ENCODE measurements at places on chromosomes 7 and 10.

DNA sequence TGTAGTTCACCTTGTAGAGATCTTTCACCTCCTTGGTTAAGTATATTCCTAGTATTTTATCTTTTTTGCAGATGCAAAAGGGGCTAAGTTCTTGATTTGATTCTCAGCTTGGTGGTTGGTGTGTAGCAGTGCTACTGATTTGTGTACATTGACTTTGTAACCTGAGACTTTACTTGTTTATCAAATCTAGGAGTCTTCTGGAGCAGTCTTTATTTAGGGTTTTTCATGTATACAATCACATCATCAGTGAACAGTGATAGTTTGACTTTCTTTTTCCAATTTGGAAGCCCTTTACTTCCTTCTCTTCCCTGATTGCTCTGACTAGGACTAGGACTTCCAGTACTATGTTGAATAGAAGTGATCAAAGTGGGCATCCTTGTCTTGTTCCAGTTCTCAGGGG is 33.8 kb downstream of the GPR22 start:
- no peak for DNase-seq

- no peak for DNase-seq
These were observed 204.7 kb downstream of the DNAJB6 start for GRCh38 chr7:157541295-157542067.

- DNase-seq: no peak
These were observed 311.7 kb upstream of the BMPER start for GRCh38 chr7:33593611-33594010.

GRCh38 chr7:116572036-116572435 is 47.2 kb downstream of the CAV1 start:
- DNase-seq: no peak

- DNase-seq: peak; percentile 33
These were observed 35.2 kb upstream of the STOX1 start for GRCh38 chr10:68792115-68792514.

- peak; percentile 96 for DNase-seq
These were observed 369.6 kb downstream of the FRMD4A start for GRCh38 chr10:13961097-13961496.

DNA sequence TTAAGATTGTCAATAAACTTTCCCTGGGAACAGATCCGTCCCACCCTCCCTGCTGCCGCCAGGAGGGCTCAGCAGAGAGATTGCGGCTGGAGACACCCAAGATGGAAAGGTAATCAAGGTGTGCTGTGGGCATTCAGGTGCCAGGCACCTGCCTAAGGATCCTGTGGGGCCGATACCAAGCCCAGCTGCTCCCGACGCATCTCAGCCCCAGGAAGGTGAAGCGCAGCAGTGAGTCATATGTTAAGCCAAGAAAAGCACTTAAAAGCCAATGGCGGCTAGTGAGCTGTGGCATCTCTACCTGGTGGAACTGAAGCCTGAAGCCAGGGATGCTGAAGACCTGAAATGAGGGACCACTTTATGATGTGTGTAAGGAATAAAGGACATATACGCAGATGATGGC is 6.1 kb downstream of the WDR86 start:
- DNase-seq: peak; percentile 14

GRCh38 chr7:142331941-142332340 is 74.1 kb upstream of the PRSS58 start:
- no peak for DNase-seq

DNA sequence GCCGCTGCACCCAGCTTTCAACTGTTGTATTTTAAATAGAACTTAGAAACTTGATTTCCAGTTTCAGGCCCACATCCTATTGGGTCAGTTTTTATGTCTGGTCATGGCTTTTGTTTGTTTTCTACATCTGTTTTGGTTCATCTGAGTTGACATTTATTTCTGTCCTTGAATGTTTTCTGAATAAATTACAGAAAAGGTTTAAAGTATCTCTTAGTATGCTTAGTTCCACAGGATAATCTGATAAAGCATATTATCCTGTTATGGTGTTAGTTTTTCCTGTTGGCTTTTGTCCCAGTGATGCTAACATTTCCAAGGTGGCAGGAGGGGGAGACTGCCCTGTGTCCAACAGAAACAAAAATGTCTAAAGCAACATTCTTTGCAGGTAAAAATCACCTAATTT is 733.2 kb downstream of the INHBA start:
- no peak for DNase-seq

DNA sequence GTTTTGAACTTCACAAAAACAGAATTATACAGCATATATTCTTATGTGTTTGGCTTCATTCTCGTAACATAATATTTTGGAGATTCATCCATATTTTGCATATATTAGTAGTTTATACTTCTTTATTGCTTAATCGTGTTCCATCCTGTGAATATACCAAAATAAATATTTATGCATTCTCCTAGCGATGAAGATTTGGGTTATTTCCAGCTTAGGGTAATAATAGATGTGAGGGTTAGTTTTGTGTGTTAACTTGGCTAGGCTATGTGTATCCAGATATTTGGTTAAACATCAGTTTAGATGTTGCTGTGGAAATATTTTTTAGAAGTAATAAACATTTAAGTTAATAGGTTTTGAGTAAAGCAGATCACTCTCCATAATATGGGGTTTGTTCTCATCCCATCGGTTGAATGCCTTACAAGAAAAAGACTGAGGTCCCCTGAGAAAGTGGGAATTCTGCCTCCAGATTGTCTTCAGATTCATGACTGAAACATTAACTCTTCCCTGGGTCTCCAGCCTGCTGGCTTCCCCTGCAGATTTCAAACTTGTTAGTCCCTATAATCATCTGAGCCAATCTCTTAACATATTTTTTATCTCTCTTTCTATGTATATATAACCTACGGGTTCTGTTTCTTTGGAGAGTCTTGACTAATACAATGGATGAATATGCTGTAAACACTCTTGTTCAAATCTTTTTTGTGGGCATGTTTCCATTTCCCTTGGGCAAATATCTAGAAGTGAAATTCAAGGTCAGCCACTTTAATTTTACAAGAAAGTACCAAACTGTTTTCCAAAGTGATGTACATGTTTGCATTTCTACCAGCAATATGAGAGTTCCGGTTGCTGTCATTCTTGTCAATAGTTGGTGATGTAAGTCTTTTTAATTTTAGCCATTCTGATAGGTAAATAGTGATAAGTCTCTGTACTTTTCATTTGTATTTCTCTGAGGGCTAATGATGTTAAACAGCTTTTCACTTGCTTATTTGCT is 48.7 kb downstream of the PDK4 start:
- no peak for DNase-seq

DNA sequence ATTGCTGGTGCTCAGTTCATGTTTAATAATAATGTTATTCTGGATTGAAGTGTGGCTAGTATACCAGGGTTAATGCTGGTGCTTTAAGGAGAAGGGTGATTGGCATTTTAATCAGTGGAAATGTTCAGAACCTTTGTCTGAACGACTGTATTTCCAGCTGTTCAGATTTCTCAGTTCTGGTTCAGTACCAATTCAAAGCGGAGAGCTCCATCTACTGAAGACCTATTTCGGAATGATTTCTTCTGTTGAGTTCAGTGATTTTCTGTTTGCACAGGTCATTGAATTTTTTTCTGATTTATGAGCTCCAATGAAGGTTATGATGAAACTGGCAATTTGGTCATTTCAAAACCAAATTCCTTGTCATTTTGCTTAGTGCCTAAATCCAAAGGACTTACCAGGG is 160.1 kb downstream of the EXOC4 start:
- DNase-seq: no peak

DNA sequence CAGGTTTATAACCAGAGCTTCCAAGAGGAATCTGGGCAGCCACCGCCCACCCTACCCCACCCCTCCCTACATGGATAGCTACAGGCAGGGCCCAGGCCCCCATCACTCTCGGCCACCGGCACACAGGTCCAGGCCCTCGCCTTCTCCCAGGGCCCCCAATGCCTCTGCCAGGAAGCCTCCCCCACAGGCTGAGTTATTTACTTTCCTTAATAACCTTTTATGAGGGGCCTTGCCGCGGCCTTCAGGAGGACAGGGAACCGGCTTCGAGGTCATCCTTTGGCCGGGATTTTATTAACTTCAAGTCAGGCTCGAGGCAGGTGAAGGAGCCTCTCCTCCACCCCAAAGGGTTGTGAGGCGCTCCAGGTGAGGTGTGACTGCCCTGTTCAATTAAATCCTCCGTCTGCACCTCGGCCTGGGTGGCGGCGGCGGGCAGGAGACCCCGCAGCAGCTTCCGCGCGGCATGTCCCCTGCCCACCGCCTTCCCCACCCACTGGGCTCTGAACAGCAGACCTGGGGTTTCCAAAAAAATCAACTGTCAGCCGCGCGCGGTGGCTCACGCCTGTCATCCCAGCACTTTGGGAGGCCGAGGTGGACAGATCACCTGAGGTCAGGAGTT is 106.5 kb downstream of the MICALL2 start:
- DNase-seq: no peak

DNA sequence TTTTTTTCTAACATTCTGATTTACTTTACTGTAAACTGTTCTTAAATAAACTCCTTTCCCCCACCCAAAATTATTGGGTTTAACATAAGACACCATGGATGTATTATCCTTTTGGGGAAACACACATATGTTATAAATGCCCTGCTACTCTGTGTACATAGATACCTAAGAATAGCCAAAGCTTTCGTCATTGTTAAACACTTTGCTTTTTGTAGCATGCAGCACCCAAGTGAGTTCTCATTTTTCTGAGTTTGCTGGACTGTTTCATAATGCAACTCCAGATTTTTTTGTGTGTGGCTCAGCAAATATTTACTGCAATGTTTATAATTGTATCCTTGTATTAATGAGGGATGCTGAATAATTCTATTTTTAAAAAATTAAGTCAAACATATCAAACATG is 86.9 kb downstream of the VTI1A start:
- peak; percentile 32 for DNase-seq

GRCh38 chr7:98163704-98164494 is 47.3 kb upstream of the BHLHA15 start:
- DNase-seq: no peak

DNA sequence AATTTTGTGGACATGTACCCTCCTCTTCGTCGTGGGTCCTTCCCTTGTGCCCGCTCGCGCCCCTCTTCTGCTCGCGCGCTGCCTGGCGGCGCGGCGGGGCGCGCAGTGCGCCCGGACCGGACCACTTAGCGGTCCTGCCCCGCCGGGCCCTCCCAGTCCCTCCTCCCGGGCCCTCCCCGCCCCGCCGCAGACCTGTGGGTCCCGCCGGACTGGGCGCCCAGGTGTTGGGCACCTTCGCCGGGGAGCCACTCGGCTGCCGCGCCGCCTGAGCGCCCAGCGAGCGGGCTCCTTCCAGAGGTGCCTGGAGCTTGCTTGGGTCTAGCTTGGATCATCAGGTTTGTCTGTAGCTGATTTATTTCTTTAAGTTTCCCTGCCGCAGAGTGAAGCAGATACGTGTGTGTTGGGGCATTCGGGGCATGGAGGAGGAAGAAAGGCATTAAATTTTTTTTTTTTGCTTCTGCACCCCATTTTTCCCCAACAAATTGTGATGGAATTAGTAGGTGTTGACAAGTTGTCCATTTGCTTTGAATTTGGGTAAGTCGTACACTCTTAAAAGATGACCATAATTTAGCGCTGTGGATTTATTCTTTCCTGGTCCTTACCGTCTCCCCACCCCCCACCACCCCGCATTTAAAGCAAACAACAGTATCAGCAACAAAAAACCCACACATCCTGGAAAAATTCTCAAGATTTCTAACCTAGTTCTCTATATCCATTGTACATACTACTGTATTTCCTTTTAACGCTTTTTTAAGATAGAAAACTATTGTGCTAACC is 905 bp downstream of the C1GALT1 start:
- DNase-seq: peak; percentile 19

DNA sequence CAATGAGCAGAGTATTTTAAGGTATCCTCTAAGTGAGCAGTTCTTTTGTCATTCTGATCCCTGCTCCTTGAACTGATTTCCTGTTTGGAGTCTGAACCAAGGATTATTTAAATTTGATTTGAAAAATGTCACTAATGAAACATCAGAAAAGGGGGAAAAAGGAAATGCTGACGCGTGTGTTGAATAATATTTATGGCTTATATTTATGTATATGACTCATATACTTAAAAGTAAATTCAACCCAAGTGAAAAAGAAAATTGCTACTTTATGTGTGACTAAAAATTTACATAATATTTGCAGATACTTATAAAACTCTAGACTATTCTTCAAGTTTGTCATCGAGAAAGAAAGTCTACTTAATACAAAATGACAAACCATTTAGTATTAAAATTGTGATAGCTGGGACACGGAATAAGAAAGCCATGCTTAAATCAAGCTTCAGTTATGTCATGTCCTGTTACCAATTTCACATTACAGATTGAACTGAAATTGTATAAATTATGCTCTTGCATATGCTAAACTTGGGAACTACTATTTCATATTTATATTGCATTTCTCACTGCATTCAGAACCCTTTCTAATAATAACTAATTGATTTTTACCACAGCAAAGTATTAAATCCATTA is 649.9 kb downstream of the MAGI2 start:
- DNase-seq: no peak

DNA sequence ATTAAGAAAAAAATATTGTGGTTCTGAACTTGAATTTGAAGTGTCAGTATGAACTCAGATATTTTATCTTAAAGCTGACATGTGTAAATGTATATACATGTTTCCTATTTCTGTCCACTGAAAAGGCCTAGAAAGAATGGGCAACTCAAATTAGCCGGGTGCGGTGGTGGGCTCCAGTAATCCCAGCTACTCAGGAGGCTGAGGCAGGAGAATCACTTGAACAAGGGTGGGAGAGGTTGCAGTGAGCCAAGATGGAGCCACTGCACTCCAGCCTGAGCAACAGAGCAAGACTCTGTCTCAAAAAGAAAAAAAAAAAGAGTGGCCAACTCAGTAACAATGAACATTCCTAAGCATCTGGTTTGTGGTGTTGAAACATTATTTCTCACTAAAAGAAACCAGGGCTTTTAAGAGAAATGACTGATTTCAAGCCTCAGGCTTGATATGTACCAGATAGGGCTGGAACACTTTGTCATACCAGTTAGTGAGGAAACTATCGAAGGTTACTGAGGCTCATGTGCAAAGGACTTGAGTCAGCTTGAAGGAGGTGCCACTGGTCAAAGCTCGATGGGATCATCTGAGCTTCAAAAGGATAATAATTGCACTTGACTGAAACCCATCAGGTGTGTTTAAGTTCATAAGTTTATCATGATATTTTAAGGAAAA is 40.5 kb downstream of the AOAH start:
- DNase-seq: no peak

DNA sequence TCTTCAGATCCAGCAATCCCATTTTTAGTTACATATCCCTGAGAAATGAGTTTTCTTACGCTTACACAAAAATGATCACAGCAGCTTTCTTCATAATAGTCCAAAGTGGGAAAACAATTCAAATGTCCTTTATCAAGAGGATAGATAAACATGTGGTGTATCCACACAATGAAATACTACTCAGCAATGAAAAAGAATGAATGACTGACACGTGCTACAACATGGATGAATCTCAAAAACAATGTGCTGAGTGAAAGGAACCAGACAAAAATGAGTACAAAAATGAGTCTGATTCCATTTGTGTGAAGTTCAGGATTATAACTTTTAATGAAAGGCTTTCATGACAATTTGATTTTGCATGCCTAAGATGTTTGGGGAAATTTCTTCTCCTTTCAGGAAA is 139.1 kb downstream of the WNT2 start:
- no peak for DNase-seq

GRCh38 chr7:115009736-115010440 is 88.0 kb downstream of the MDFIC start:
- DNase-seq: peak; percentile 78

- no peak for DNase-seq
These were observed 344.9 kb upstream of the CHRM2 start for GRCh38 chr7:136523571-136523970.

- no peak for DNase-seq
These were observed 577.5 kb downstream of the GLRX3 start for GRCh38 chr10:130713731-130714130.

- no peak for DNase-seq
These were observed 2.5 kb downstream of the ADAMTS14 start for GRCh38 chr10:70674560-70675495.

- DNase-seq: no peak
These were observed 33.7 kb upstream of the PLXNA4 start for GRCh38 chr7:132609906-132610520.
